ENCODE measurements at places on chromosomes 16 and 17.

DNA sequence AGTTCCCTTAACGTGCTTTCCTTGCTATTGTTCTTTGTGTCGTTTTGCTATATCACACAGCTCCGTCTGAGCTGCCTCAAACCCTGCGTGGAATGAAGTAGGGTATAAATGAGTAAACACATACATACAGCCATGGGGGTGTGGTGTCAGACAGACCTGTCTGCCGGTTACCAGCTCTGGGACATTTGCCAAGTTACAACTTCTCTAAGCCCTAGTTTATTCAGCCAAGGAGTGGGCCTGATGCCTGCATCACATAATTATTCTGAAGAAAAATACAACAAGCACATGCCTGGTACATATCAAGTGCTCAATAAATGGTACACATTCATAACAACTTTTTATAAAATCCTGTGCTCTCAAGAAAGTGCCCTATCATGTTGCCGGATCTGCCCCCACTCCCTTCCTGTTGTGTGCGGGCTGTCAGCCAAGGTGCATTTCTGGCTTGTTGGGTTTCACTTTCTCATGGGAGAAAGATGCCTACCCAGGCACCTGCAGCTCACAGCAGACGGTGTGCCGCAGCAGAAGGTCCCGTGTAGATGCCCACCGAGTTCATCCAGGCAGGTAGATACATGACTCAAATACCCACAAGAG lies 30.5 kb downstream of the SMPD3 start:
- no peak for DNase-seq

DNA sequence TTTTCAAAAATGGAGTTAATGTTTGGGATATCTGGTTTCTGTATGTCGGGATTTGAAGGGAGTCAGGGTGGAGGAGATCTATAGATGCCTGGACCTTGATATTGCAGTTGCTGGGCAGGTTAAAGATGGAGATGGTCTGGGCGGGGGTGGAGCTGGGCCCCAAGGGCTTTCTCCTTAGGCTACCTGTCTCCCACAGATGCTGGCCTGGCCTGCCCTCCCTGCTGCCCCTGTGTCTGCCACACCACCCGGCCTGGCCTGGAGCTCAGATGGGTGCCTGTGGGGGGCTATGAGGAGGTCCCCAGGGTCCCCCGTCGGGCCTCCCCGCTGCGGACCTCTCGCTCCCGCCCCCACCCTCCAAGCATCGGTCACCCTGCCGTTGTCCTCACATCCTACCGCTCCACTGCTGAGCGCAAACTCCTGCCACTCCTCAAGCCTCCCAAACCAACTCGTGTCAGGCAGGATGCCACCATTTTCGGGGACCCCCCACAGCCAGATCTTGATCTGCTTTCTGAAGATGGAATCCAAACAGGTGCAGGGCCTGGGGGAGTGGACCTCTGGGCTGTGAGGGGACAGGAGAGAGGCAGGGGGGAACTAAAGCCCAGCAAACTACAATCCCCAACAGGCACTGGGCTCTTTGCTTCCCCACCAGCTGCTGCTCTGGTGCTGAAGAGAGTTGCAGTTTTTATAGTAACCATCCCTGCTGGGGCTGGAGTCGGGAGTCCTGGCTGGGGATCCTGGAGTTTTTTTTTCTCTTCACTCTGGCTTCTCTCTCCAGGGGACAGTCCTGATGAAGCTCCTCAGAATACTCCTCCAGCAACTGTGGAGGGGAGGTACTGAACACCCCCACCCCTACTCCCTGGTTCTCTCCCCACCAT lies 2.9 kb downstream of the ARHGEF15 start:
- no peak for DNase-seq

DNA sequence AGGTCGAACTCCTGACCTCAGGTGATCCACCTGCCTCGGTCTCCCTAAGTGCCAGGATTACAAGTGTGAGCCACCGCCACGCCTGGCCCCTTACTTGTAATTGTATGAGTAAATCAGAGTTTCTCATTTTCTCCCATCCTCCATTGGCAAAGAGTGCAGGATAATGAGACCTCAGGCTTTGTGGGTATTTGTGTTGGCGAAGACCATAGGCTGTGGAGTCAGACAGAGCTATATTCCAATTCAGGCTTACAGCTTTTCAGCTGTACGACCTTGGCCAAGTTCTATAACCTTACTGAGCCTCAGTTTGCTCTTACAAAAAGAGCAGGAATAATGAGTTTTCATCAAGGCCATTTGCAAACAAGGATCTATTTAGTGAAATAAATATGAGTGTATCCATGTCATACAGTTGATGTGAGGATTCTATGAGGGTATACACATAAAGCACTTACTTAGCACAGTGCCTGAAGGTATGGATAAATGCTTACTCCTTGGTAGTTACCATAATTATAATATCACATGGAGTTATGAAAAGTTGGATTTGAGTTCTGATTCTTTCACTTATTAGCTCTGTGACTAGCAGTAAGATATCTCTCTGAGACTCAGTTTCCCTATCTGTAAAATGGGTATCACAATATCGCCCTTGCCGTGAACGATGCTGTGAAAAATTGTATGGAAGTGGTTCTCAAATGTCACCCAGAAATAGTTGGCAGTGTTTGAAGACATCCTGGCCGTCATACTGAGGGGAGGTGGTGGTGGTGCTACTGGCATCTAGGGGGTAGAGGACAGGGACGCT lies 25.6 kb upstream of the CPPED1 start:
- DNase-seq = no peak

GRCh38 chr16:84245956-84246678 lies 6.3 kb upstream of the KCNG4 start:
- DNase-seq = no peak

GRCh38 chr16:86432691-86433090 lies 77.6 kb upstream of the FOXF1 start:
- DNase-seq = no peak

GRCh38 chr16:9061358-9061813 lies 30.1 kb upstream of the HAPSTR1 start:
- no peak for DNase-seq

GRCh38 chr17:77096570-77097214 lies 44.1 kb upstream of the SEC14L1 start:
- DNase-seq = no peak

DNA sequence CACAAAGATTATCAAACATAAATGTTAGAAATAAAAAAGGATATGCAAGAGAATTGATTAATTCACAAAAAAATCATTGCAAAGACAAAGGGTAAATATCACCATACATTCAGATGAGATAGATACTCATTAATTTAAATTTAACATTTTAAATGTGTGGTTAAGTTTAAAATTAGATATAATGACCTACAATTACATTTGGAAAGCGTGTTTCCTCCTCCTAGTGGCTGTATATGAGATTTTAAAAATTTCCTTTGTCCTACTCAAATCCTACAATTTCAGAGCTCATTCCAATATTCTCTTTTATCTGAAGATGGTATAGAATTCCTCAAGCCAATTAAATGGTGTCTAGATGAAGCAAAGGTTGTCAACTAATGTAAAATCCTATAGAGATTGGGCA lies 169.2 kb upstream of the CDH8 start:
- DNase-seq = no peak

DNA sequence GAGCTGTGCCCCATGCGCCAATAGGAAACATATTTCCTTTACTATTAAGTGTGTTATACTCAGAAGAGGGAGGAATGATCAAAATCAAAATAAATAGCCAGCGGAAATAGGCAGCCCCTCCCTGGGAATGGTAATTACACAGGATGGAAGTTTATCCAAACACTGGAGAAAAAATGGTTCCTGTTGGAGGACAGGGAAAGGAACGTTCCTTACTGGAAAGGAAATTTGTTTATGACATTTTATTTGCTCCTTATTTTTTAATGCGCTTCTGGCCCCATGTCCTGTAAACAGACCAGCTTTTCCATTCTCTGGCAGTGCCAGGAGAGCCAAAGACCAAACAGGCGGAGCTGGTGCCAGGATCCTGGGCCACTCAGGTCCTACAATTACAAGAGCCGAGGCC lies 273.7 kb downstream of the SOX9 start:
- DNase-seq = no peak

DNA sequence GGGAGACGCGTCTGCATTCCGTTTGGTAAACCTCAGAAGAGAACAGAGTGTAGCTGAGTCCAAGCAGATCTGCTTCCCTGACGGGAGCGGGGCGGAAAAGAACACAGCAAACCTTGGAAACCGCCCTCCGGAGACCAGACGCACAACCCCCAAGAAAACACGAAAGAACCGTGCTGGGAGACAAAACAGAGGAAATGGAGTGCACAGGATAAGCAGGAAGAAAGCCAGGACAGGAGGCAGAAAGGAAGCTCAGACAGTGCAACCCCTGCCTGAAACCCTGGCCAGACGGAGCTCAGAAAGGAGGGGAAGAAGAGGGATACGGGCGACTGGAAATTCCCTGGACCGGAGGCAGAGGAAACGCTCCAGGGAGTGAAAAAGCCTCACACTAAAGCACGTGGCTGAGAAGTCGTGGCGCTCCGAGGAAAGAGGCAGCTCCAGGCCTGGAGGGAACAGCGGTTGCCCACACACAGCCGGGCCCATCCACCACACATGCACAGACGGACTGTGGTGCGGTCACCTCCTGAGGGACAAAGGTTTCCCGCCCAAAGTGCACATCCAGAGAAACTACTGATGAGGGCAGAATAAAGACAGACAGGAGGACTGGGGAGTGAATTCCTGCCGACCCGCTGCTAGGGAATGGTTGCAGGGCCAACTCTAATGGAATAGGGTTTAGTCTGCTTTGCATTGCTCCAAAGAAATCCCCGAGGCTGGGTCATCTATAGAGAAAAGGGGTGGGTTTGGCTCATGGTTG lies 10.2 kb downstream of the DPEP1 start:
- DNase-seq = no peak

GRCh38 chr16:68460067-68460466 lies 11.8 kb upstream of the SMPD3 start:
- no peak for DNase-seq

- DNase-seq = no peak
Measured at GRCh38 chr16:89134269-89134668, 37.3 kb upstream of the CDH15 start.

DNA sequence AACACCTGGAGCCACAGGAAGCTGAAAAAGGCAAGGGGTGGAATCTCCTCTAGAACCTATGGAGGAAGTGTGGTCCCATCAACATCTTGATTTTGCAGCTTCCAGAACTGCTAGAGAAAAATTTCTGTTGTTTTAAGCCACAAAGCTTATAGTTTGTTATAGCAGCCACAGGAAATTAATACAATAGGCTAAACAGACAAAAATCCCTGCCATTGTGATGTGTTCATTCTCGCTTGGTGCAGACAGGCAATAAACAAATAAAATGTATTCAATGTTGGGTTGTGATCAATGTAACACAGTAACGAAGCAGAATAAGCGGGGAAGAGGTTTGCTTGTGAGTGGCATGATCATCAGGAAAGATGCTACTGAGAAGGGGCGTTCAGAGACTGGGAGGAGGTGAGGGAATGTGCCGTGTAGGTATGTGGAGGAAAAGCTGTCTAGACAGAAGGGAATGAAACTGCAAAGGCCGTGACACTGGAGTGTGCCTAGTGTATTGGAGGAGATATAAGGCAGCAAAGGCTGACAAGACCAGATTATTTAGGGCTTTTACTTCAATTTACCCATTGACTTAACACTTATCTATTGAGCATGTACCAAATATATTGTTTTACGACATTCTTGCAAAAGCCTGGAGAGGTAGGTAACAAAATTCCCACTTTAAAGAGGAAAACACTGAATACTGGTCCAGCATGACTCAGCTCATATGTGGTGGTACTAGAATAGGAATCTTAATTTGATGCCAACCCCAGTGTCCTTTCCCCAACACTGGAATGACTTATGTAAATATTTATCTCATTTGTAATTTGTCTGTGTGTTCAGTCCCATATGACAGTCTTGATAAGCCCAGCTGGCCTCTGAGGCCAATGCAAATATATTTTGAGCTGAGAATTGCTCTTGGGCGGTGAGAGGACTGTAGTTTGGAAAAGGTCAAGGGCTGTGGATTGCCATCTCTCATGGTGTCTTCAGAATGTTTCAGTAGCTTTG lies 375.9 kb downstream of the CDH13 start:
- no peak for DNase-seq

GRCh38 chr16:88927010-88927409 lies 50.0 kb downstream of the CBFA2T3 start:
- DNase-seq = no peak

- DNase-seq = no peak
Measured at GRCh38 chr16:30875871-30876801, 17.7 kb downstream of the BCL7C start.

DNA sequence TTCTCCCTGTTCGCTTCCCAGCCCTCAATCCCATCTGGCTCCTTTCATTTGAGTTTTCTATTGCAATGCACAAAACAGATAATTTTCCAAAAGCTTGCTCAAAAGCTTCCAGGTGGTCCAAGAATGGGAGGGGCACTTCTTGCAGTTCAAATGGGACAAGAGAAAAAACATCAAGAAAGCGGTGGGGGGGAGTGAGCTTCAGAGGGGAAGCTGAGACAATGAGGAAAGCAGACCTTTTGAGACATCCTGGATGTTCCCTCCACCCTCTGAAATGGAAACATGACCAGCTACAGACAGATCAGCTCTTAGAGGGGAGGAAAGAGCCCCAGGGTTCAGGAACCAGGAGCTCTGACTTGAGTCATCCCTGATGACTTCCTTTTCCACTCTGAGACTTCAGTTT lies 368.2 kb downstream of the SLC39A11 start:
- no peak for DNase-seq

- DNase-seq = no peak
Measured at GRCh38 chr16:76193906-76194615, 83.1 kb upstream of the CNTNAP4 start.

DNA sequence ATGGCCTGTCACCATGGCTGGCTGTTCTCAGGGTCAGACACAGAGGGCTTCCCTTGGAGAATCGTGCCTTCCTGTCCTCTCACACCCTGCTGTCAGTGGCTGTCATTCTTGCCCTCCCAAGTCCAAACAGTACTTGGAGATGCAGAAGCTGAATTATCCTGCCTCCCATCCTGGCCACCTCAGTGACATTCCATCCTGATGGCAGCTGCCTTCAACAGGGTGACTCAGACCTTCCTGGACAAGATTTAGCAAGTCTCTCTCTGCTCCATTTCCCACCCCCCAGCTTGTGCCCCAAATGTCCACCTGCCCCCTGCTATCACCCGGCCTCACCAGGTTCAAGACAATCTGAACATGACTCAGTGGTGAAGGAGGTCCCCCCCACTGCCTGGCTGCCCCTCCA lies 4.8 kb upstream of the KRT36 start:
- no peak for DNase-seq

DNA sequence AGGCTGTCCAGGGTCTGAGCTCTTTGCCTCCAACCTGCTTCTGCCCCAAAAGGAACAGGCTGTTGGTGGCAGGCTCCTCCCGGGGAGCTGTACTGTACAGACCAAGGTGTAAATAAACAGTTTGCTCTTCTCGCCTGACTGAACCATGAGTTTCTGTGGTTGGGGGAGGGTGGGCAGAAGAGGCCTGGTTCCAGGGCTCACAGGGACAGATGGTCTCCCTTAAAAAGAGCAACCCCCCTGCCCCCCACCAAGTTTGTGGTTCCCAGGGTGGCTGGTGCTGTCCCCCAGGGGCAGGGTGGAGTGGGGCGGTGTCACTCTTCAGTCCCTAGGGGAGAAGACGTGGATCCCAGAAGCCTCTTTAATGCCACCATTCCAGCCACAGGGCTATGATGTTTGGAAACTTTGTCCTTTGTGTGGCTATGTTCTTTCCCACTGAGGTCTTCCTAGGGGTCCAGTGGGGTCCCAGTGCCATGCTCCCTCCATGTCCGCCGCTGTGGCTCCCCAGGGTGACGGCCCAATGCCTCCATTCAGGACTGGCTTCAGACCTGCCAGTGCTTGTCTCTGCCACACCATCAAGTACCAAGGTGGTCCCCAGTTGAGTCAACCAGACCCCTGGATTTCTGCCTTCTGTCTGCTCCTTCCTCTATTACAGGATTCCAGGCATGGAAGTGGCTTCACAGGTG lies 146.7 kb downstream of the RAB11FIP4 start:
- DNase-seq = no peak

Measured in liver (tissue), 10 donors.